ENCODE measurements at places on chromosomes 13 and 19.

DNA sequence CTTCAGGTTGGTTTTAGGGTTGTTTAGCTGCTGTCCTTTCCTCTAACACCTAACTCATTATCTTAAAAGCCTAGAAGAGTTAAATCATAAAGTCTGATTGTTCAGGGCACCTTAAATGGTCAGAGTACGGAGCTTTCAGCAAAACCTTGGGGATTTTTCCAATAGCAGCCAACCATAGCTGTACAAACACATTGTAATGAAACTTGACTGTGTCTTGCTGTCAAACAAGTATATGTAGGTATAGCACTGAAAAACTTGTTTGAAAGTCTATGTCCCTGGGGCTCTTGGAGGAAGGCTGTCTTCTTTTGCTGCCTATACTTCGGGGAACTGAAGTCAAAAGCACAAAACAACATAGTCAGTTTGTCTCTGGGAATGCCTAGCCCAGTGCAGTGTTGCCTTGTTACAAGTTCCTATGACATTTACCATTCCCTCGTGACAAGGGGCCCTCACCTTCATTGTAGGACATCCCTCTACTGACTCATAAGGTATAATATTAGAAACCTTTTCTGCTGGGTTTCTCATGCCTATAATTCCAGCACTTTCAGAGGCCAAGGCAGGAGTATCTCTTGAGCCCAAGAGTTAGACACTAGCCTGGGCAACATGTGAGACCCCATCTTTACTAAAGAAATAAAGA lies 474.5 kb upstream of the NBEA start:
- no peak for DNase-seq

- DNase-seq = no peak
Observed at GRCh38 chr19:16922949-16923348, 34.1 kb downstream of the F2RL3 start.

DNA sequence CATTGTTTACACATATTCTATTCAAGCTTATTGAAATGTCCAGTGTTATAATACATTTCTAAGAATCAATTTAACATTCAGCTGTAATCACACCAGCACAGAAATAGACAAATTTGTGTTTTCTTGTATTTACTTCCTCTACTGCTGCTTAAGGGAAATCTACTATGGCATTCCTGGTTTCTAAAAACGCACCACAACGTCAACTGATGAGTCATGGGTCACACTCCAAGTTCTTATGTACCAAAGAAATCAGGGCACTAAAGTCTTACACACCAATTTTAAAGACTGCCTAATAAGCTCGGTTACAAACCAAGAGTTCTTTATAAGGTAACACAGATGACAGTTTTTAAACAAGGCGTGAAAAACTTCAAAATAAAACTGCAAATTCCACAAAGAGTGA lies 13.2 kb downstream of the LNX2 start:
- no peak for DNase-seq

DNA sequence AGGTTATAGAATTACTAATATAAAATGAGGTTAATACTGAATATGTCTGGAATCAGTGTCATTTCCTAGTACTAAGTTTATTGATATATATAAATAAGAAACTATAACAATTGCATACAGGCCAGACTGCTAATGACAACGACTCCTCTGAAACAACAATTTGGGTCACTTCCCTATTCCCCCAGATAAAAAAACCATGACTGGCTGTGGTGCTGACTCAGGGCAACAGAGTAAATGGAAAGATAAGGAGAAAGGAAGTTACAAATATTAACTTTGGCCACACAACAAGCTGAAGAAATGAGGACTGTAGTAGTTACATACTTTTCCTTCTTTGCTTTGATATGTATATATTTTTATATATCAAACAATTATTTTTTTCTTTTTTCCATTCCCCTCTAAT lies 263.7 kb upstream of the PCDH9 start:
- no peak for DNase-seq
